ENCODE measurements at places on chromosomes 3 and 15.

DNA sequence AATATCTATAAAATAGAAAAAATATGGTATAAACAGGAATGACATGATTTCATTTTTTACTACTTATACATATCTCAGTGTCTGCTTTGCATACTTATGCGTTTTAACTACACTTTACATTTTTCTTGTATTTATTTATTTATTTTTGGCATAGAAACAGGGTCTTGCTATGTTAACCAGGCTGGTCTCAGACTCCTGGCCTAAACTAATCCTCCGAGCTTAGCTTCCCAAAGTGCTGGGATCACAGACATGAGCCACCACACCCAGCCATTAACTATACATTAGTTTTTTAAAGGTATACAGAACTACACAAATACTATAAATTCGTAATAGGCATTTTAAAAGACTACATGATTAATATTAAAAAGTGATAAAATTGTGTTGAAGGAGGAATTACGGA is 9.1 kb downstream of the ADAM10 start:
- no peak for DNase-seq

DNA sequence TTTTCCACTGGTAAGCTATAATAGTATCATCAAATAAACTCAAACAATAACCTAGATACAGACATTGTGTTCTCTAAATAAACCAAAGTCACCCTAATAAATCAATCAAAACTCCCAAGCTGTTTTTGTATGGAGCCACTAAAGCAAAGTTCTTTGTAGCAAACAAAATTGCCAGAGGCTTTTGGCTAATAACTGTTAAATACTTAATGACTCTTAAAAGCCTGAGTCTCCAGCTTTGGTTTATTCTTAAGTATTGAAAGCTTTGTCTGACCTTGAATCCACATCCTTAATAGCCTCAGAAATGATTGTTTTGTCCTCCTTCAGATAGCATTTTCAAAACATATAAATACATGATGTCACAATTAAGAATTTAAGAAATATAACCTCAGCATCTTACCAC is 725.3 kb downstream of the SI start:
- DNase-seq, result no peak

GRCh38 chr3:115833074-115833473 is 209.8 kb downstream of the GAP43 start:
- no peak for DNase-seq

DNA sequence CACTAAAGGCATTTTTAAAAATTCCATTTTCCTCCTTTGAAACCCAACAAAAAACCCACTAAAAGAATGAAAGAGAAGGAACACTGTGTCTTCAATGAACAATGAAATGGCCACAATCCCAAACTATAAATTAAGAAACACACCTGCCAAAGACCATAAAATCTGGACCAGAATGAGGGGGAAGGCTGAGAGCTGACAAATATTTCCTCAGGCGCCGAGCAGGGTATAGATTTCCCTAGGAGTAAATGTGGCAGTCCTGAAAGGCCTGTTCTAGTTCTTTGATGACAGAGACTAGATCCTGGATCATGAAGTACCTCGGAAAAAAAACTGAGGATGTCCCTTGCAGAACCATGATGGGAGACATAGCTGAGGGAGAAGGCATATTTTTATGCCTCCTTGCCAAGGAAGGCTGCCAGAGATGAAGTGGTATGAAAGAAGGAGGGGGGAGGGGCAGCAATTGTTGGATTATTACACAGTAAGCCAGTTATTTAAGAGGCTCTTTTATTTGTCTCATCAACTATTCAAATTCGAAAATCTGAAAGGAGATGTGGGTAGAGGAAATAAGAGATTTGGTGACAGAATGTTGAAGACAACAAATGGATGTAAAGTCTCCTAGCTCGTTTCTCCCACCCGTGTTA is 275.3 kb upstream of the GOLGA6L4 start:
- no peak for DNase-seq

- no peak for DNase-seq
Measured at GRCh38 chr3:139198929-139199328, 144.9 kb upstream of the MRPS22 start.

GRCh38 chr15:60079210-60079609 is 75.1 kb downstream of the FOXB1 start:
- DNase-seq, result no peak

DNA sequence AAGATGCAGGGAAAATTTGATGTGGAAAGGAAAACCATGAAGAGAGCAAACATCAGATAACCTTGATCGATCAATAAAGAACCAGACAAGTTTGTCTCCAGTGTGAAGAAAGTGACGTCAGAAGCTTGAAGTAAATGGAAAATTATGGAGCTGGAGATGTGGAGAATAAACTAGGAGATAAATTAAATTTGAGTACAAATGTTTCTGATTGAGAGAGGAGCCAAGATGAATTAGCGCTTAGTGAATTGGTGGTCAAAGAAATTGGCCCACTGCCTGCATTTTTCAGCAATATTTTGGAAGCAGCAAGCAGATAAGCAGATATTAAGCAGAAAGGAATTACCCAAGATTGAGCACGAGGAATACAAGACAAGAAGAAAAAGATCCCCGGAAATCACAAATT is 567.3 kb upstream of the ZNF385D start:
- DNase-seq, result no peak

DNA sequence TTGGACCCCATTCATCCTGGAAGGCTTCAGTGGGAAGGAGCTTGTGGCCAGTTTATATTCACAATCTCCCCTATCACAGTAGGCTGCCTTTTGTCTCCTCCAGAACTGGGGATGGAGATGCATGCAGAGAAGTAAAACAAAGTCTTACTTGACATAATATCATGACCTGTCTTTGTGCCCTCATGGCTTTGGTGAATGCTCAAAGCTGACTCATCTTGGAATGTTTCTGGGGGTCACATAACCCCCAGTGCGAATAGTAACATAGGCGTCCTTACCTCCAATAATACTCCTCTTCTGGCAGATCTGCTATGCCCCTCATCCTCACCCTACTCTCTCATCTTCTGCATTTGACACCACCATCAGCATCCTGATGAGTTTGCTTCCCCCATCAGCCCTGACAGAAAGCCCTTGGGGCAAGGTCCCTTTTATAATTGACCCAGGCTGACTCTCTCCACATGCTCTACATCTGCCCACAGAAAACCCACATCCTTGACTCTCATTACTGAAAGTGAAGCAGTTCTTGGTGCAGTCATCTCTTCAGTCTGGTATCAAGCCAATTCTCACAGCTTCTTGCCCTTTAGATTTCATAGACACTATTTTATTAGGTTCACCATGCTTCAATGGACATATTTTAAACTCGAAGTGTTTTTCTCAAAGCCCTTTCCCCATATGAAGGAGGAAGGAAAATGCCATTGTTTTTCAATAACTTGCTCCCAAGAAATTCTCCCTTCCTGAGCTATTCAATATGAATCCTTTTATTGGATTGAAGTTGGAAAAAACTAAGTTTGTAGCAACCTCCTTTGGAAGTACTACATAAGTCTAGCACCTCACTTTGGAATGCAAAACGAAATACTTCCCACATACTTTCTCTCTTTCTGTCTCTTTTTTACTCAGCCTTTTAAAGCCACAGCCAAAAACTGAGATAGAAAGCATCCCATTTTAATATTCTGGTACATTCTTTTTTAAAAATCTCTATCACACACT is 36.6 kb downstream of the OSTN start:
- DNase-seq, result no peak

GRCh38 chr3:127760361-127760760 is 62.0 kb downstream of the MGLL start:
- DNase-seq, result no peak

DNA sequence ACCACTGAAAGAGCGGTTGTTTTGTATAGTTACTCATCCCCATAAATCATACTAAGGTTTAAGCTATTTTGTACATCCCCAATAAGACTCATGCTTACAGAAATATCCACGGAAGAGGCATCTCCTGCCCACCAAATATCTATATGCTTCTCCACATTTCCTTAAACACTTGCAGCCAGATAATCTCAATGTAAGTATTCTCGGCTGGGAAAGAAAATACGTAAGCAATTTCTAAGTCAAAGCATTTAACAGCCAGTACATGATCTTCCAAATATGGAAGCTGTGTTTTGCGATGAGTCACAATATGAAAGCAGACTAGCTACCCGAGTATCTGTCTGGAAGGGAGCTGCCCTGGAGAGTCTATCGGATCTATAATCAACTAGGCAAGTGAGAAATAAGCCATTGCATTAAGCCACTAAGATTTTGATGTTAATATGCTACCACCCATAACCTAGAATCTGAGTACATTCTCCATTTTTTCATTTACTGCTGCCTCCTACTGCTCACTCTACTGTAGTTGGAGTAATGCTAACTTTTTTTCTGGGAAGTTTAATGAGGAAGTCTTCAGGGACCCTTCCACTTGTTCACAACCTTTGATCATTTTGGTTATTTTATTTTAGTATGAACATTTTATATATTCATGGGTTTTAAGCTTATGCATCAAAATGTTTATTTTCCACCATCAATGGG is 26.9 kb upstream of the ZMAT3 start:
- no peak for DNase-seq

GRCh38 chr3:43854916-43855315 is 164.2 kb downstream of the ABHD5 start:
- DNase-seq, result no peak

- no peak for DNase-seq
Measured at GRCh38 chr3:104367000-104367399, 999.7 kb upstream of the ALCAM start.

DNA sequence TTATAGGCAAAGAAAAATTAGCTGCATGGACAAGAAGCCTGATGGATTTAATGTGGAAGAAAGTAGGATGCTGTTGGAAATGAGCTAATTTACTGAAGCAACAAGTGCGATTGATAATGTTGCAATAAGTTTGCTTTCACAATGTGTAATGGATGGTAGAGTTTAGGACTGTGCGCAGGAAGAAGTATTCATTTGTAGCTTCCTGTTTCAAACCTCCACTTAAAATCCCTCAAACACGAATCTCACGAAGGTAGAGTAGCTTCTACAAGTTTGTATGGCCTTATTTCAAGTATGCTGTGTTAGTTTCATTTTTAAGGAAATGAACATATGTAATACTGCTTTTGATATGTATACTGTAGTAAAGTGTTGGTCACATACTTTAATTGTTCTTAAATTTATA is 42.3 kb downstream of the KCNH8 start:
- DNase-seq, result no peak

DNA sequence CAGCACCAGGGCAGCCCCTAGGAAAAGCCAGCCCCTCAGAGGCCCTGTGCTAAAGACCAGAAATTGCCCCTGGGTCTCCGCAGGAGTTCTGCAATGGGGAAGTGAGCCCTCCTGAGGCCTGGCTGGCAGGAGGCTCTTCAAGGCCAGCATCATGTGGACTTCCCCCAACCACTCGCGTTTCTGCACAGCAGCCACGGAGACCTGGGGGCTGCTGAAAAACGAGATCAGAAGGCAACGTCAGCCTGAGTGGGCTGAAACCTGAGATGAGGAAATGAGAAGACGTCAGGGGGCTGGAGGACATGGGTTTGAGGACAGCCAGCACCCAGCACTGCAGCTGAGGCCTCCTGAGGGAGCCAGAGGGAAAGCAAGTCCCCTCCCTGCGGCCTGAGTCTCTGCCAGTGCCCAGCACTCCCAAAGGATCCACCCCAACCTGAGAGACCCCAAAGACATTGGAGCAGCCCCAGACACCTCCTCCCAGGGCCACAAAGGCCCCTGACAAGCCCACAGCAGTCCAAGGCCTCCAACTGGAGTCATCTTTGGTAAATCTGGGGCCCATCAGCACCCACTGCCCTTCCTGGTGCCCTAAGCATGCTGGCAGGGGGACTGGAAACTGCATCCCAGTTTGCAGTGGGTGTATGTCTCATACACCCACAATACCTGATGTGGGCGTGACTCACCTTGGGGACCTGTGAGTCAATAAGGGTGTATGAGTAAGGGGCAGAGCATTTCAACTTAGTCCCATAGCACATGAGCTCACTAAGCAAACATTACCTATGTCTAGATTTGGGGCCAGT is 29.2 kb upstream of the CYP11A1 start:
- DNase-seq, result no peak

Measured in T-helper 9 cell (primary cell).